Stimulated activated CD8-positive, alpha-beta memory T cell treated with anti-CD3 and anti-CD28 coated beads, Interleukin-2, amount 100 ng/mL, for 1 hour (primary cell): ENCODE measurements at places on chromosomes 6 and 20.

DNA sequence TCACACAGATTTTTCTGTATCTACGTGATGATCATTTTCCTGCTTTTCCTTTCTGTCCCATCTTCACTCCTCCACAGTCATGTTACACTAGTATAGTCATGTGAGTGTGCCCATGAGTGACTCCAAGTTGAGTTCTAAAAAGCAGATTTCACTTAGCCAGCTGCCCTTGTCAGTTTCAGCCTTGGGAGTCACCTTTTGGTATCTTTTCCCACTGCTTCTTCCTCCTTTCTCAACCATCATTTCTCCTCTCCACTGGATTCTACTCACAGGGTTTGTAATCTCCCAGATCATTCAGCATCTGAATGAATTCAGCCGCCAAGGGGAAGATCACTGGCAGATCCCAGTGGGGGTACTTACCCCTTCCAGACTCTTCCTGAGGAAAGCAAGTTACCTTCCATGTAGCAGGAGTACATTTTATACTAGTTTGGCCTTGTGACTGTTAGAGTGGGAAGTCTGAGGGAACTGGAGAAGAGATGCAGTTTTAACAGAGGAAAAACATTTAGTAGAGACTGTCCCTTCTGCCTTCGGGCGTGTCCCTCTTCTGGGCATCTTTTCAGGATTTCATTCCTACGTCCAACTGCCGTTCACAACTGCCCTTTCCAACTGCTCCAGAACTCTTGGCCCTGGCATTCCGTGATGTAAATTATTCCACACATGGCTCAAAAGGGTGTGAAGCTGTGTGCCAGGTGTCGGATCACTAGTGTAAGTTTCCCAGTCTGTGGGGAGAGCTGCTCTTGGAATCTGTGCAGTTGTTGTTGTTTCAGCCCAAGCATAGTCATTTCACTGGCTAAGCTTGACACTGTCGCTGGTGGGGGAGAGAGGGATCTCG is 38.9 kb downstream of the BICRAL start:
- no peak for DNase-seq

GRCh38 chr20:20369250-20370093 is 1.6 kb downstream of the INSM1 start:
- no peak for DNase-seq

DNA sequence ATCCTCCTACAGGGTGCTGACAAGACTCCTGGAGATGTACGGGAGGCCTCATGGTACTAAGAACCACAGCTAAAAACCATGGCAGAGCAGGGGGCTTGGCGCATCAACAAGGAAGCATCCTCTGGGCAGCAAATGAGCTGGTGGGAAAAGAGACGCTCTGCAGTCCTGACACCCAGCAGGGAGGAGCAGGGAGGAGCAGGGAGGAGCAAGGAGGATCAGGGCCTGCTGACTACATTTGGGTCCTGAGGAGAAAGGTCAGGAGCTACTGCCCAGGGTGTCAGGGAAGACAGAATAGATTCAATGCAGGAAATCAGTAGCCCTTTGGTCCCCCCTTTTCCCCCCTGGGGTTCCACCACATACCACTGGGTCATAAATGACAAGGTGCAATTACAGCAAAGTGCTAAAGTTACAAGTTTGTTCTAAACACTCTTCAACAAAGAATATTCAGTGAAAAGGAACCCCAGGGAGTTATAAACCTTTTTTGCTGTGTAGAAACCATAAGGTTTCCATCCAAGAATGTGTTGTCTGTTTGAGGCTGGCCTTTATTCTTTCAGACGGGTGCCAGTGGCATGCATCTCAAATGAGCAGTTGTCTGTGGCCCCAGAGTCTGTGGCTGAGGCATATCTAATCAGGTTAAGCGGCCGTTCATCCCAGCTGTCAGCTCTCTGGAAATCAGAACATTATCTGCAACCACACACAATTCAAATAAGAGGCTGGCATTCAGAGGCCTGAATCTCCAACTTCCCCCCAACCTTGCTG is 325.0 kb downstream of the CDC5L start:
- no peak for DNase-seq

DNA sequence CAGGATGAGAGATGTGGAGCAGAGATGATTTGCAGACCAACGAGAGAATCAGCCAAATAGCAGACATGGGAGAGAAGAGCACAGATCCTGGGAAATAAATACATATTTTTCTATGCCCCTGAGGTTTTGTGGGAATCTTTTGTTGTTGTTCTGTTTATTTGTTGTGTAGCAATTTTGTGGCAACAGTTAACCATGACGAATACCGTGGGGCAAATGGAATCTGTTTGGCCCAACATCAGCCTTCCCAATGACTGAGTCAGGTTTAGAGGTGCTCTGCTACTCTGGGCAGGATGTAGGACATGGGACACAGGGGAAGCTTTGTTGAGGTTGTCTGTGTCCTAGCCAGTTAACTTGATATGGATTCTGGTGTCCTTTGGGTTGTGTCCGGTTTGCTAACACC is 7.9 kb upstream of the SLC2A10 start:
- DNase-seq: no peak

GRCh38 chr6:74892091-74892490 is 313.8 kb downstream of the COL12A1 start:
- DNase-seq: no peak

DNA sequence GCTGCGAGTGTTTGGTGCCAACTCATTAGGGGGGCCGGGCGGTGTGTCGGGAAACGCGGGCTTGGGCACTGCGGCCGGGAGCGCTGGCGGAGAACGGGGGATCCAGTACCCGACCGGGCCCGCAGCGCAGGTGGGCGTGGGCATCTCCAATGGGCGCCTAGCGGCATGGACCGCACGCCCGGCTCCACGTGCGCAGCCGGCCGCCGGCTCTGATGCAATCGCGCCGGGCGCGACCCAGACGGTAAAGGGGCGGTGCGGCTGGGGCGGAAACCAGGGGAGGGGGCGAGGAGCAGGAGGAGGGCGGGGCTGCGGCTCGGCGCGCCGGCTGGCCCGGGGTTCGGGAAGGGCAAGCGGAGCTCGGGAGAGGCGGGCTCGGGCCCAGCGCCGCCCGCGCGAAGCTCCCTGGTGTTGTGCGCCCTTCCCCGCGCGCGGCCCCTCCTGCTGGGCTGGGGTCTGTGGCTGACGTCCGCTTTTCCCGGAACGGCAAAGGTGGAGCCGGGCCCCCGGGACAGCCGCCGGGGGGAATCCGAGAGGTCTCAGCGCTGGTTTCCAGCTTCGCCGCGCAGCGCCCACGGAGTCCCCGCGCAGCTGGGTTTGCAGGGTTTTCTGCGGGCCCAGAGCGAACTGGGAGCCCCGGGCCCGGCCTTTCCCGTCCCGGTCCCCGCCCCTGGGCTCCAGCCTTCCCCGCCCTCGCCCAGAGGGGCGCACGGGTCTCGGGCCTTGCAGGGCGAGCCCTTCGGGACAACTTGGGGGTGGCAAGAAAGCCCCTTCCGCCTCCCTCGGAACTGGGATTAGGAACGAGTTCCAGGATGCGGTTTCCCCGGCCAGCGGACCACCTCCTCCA is 867 bp downstream of the MTHFD1L start:
- DNase-seq: peak; percentile 34

DNA sequence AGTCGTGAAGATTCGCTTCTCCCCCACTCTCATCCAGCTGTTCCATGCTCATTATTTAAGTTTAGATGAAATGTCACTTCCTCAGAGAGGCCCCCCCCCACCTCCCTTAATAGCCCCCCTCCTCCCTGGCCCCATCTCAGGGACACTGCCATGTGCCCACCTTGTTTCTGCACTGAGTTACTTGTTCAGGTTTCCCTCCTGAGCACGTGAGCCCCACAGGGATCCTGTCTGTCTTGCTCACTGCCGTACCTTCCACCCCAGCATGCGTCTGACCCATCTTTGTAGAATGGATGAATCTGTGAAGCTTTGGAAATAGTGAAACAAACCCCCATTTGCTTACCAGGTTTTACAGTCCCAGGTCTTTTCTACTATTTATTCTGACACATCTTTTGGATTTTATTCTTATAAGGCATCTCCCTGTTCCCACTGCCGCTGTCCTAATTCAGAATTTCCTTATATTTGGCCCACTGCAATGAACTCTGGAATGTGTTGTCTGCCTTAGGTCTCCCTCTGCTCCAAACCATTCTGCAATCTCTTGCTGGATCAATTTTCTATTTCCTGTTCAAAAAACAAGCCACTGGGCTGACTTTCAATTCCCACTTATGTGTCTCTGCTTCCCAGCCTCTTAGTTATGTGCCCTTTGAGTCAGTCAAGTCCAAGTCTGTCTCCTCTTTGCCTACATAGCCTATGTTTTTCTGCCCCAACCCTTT is 136.5 kb upstream of the ECI2 start:
- no peak for DNase-seq

- DNase-seq: no peak
Observed at GRCh38 chr6:134870677-134871498, 79.0 kb downstream of the ALDH8A1 start.

DNA sequence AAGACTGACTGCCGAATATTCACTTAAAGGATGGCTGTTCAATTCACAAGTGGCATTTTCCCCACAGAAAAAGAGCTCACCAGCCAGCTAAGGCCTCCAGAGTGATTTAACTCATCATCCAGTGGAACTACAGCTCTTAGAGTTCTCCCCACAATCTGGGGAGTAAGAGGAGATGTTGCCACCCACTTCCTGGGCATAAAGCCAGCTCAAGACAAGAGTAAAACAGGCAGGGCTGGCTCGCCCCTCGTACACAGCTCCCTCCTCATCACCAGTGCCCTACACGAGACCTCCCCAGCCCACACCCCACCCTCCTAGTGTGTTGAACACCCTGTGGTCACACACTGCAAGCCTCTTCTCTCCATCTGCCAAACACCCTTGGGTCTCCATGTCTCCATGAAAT is 47.2 kb upstream of the IPCEF1 start:
- no peak for DNase-seq

DNA sequence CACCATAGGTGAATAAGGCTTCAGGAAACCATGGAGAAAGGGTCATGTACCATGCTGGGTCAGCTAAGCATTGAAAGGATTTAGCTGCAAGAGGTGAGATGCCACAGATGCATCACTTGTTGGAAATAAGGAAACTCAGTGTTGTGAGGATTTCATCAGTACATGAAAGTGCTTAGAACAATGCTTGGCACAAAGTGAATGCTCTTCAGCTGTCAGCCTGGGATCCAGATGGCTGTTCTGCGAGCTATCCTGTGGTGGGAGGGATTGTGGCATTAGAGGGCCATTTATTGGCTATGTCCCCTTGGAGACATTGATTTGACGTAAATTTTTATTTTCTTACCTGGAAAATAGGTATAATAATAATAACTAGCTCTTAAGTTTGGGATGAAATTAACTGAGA is 53.0 kb downstream of the ELOVL2 start:
- DNase-seq: no peak

DNA sequence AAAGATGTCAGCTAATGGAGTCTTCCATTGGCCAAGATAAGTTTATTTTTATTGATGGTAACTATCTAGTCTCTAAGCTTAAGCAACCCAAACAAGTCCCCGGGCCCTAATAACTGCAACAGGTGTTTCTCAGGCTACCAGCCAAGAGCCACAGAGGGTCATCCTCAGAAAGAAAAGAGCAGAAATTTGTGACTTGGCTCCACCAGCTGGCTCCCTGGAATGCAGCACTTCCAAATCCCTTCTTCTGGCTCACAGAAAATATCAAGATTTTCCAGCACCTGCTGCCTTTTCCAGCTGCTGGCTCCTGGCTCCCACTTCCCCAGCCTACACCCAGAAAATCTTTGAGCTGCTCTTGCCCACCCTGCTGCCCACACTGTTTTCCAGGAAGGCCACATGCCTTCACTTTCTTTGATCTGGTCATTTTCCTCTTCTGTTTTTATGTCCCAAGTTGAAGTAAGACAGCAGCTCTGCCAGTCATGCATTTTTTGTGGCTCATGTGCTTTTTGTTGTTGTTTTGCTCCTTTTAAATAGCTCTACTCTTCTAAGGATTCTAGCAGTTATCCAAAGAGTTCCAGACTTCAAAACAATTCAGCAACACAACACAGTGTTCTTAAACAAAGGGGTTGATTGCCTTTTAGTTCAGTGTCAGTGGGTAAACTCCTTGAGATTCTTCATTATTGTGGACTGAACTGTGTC is 151.0 kb upstream of the SMLR1 start:
- DNase-seq: no peak

GRCh38 chr6:85594197-85594930 is 706 bp upstream of the SNX14 start:
- no peak for DNase-seq
